CD4-positive, alpha-beta T cell treated with Interleukin-15 for 4 hours (primary cell): ENCODE measurements at places on chromosomes 7 and 10.

- no peak for DNase-seq
Observed at GRCh38 chr10:3077509-3077908, 10.2 kb downstream of the PFKP start.

DNA sequence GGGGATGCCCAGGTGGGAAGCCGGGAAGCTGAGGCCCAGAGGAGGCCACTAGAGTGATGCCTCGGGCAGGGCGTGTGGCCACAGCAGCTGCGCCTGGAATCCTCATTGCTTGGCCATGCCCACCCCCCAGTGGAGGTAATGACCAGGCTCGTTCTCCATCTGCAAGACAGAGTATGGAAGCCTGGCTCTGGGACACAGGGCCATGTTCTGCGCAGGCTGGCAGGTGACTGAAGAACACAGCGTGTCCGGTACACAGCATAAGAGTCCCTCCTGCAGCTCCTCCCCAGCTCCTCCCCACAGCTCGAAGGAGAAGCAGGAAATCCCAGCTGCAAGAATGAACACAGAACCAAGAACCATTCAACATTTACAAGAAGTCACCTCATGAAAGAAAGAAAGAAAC lies 64.8 kb downstream of the SMURF1 start:
- no peak for DNase-seq

- DNase-seq, result no peak
Observed at GRCh38 chr10:48205918-48206317, 68.6 kb downstream of the FRMPD2 start.

GRCh38 chr7:90933984-90934383 lies 330.2 kb upstream of the FZD1 start:
- DNase-seq, result no peak

DNA sequence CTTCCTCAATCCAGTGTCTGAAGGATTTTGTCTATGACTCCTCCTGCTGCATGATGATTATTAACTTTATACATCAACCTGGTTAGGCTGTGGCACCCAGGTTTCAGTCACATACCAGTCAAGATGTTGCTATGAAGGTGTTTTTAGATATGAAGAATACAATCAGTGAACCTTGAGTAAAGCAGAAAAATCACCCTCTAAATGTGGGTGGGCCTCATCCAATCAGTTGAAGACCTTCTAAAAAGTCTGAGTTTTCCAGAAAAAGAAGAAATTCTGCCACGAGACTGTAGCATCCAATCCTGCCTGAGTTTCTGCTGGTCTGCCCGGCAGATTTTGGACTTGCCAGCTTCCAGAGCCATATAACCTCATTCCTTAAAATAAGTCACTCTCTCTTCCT lies 126.1 kb upstream of the FRMD4A start:
- no peak for DNase-seq
